ENCODE measurements at places on chromosomes 1 and 21. TPM values are rescaled to one million over a fixed set of nuclear protein-coding genes. Genes with fewer than 3 reads are reported as not detected.

GRCh38 chr1:100710906-100711682, 8.4 kb upstream of the VCAM1 start:
- no peak for DNase-seq

- no peak for DNase-seq
These were observed 710 bp upstream of the HYI start for GRCh38 chr1:43454270-43455011.

GRCh38 chr1:9294405-9294773, 1.7 kb downstream of the SPSB1 start:
- peak; percentile 93 for DNase-seq

- peak; percentile 24 for DNase-seq
These were observed 974.8 kb downstream of the ADGRL2 start for GRCh38 chr1:82775406-82776000.

GRCh38 chr1:41102653-41103052, 81.1 kb upstream of the SLFNL1 start:
- DNase-seq, result no peak

DNA sequence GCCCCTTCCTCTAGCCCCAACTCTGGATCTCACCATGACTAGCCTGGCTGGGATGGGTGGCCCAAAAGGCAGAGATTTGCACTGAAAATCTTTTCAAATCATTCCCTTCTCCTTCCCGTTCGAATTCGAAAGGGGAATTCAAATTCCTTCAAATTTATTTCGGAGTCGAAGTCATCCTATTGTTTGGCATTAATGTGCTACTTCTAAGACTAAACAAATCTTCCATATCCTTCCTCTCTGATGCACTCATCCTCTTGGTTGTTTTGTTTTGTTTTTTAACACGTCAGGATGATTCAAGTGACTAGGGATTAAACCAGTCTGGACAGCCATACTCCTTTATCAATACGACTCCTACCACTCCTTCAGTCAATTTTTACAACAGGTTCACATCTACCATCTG, 95.5 kb upstream of the SGIP1 start:
- peak; percentile 7 for DNase-seq

GRCh38 chr1:7387053-7387927, 383.8 kb upstream of the VAMP3 start:
- no peak for DNase-seq

- no peak for DNase-seq
These were observed 280.1 kb downstream of the NPHP4 start for GRCh38 chr1:5711956-5712645.

- DNase-seq, result no peak
These were observed 150.0 kb downstream of the PPP1R12B start for GRCh38 chr1:202498542-202498941.

DNA sequence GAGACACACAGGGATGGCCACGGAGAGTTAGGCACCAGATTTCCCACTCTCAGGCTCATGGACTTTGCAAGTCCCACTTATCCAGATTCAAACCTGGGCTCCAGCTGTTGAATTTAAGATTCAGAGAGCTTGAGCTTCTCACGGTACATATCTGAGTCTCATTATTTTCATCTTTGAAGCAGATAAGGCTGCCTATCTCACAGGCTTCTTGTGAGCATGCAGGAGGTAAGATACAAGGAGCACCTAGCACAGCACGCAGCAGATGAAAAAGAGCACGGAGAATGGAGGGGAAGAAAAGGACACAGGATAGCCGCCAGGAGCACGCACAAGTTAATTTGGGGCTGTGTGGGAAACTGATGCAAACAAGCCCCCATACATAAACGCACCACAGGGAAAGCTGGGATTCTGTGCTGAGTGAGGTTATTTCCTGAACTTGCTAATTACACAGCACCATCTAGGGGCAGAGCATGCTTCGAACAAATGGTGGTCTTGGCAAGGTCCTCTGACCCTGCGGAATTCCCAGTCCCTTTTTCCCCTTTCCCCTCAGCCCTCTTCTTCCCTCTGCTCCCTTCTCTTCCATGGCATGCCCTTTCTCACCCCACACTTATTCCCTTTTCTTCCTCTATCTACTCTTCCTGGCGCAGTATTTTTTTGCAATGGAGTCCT, 134.7 kb upstream of the VANGL1 start:
- peak; percentile 20 for DNase-seq

- DNase-seq, result peak; percentile 24
These were observed 22.0 kb downstream of the THAP3 start for GRCh38 chr1:6646499-6647148.

GRCh38 chr1:230958370-230958769, 20.3 kb downstream of the TTC13 start:
- DNase-seq, result no peak

DNA sequence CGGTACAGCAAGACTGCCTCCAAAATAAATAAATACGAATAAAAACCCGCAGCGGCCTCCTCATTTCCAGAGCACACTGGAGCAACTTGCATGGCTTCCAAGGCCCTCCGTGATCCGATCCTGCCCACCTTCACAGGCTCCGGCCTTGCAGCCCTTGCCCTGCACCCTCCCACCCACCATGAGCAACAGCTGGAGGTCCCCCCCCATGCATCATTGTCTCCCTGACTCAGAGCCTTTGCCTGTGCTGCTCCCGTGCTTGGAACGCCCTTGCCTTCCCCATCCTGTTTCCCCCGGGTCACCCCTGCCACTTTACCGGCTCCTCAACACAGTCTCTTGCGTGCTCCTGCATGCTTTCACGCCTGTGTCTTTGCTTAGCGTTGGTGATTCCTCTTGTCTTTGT, 71.0 kb upstream of the ANGPTL1 start:
- no peak for DNase-seq

GRCh38 chr1:203273206-203273868, 32.0 kb upstream of the BTG2 start:
- DNase-seq, result peak; percentile 75

GRCh38 chr21:16590186-16590585, 860.4 kb downstream of the USP25 start:
- no peak for DNase-seq

DNA sequence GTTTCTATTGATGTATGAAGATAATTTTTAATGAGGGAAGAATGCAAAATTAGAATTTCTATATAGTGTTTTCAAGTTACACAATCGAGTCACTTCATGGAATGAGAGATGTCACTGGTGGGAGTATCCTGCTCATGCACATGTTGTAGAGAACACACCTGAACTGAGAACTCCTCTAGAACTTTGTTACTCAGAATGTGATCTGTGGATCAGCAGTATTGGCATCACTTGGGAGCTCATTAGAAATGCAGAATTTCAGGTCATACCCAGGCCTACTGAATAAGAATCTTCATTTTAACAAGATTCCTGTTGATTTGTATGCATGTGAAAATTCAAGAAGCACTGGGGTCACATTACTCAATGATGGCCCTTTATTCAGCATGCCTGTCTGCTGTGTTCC, 28.8 kb downstream of the ZNF326 start:
- no peak for DNase-seq

DNA sequence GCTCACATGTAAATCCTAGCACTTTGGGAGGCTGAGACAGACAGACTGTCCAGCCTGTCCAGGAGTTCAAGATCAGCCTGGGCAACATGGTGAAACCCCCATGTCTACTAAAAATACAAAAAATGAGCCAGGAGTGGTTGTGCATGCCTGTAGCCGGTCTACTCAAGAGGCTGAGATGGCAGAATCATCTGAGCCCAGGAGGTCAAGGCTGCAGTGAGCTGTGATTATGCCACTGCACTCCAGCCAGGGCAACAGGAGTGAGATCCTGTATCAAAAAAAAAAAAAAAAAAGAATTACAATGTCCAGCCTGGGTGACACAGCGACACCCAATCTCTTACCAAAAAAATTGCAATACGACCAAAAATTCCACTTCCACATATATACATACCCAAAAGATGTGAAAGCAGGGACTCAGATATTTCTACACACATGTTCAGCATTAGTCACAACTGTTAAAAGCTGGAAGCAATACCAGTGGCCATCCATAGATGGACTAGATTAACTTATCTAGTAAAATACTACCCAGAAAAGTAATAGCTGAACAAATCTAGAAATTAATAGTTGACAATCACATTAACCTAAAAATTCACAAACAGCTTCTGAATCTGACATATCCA, 49.2 kb downstream of the ASH1L start:
- no peak for DNase-seq

GRCh38 chr1:64171797-64172281, 31.6 kb upstream of the UBE2U start:
- peak; percentile 73 for DNase-seq

GRCh38 chr1:2894381-2895041, 93.0 kb upstream of the TTC34 start:
- no peak for DNase-seq

DNA sequence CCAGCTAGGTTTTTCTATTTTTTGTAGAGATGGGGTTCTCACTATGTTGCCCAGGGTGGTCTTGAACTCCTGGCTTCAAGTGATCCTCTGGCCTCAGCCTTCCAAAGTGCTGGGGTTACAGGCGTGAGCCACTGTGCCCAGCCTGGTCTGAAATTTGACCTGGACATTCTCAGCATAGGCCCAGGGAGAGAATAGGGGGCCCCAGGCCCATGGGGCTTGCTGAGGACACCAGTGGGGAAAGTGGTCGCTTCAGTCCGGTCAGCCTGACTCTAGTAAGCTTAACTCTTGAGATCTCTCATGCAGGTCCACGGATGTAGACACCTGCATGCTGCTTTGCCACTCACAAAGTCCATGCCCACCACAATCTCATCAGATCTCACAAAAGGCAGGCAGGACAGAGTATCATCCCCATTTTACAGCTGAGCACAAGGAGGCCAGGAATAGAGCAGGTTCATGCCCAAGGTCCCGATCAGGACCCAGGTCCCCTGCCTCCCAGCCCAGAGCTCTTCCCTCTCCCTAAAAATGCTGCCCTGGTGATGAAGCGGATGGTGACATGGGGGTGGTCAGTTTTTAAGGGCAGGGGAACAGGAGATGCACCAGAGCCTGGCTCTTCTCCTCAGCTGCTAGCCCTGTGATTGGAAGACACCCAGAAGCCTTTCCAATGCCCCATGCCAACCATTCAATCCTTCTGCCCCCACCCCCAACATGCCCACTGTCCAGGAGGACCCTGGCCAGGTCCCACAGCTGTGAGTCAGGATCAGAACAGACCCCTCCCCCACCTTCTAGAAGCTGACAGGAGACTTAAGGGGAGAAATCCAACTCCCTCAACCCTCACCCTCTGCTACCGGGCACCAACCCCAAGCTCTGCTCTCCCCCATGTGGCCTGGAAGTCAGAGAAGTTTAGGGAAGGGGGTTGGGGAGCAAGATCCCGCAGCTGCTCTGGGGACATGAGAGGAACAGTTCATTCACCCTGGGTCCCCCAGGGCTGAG, 1.8 kb downstream of the FHL3 start:
- DNase-seq, result no peak

GRCh38 chr1:121471523-121471922, 286.7 kb downstream of the SRGAP2C start:
- no peak for DNase-seq

DNA sequence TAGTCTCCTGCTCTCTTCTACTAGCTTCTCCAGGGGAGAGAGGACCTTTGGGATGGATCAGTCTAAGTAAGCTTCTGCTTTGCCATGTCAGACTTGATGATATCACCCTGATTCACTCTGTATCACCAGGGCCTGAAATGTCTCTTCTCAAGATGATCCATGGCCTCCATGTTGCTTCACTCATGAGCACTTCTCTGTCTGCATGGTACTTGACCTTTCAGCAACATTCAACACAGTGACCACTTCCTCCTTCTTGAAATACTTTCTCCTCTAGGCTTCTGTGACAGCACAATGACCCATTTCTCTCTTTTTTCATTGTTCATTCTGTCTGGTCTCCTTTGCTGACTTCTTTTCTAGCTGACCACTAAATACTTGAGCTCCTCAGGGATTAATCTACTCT, 35.3 kb upstream of the NGF start:
- peak; percentile 89 for DNase-seq

DNA sequence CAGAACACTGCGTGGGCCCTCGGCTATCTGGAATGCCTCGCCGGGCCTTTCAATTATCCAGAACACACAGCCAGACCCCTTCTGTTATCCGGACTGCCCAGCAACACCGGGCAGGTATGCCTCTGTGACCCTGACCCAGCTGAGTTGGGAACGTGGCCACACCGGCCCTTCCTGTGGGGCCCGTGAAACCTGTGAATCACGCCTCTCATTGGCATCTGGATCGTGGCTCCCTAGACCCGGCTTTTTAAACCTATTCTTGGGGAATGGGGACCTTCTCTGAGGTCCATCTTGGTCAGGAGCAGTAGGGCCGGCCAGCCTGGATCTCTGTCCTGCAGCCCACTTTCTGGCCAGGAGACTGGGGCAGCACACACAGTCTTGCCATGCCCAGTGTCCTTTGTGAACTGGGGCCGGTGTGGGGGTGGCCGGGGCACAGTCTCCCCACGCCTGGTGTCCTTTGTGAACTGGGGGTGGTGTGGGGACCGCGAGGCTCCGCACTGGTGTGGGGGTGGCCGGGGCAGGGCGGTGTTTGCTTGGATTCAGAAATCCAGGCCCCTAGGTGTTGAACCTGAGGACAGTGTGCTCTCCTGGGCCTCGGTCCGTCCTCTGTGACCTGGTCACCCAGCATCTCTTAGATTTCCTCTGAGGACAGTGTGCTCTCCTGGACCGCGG, 11.1 kb downstream of the COL18A1 start:
- DNase-seq, result no peak

DNA sequence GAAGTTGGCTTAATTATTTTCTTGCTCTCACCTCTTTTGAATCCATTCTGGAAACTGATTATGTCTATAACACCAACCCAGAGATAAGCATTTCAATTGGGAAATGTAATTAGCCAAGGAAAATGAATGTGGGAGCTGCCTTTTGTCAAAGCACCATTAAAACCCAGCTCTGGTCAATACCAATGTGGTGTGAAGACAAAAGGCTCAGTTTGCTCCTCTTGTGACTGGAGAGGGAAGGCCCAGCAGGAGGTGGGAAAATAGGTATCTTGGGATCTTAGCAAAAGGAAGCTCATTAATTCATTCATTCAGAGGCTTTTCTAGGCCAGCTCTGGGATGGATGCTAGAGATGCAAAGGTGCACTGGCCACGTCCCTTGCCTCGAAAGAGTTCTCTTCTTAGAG, 75.0 kb upstream of the SELENON start:
- no peak for DNase-seq

DNA sequence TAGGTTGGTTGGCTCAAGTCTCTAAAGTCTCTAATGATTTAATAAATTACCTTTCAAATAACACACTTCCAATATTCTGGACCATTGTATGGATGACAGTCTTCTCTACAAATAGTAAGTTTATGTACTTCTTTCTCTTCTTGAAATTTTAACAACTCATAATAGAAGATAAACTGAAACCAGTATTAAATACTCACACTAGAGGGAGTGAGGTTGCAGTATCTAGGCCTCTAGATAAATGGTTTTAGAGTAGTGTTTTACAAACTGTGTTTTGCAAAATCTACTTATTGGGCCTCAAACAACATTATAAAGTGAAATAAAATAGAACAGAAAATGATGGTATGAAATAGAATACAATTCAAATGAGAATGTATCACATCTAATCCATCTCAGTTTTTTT, 479.9 kb upstream of the BRINP3 start:
- DNase-seq, result no peak

The RGL1 gene
- total RNA-seq, result 3.9 TPM

The CNR2 gene
- total RNA-seq, result not detected

The SLAMF1 gene
- total RNA-seq, result 0.03 TPM

The FCER1G gene
- not detected for total RNA-seq

The WNT3A gene
- not detected for total RNA-seq

The PDPN gene
- total RNA-seq, result 8.7 TPM

The SV2A gene
- 27.7 TPM for total RNA-seq

The TEDDM1 gene
- not detected for total RNA-seq

The KRTAP19-5 gene
- total RNA-seq, result not detected

The GON4L gene
- 16.2 TPM for total RNA-seq

The LRRC8B gene
- total RNA-seq, result 1.1 TPM

The CRB1 gene
- total RNA-seq, result not detected

Data from HT1080 (cell line).